CD4-positive, alpha-beta T cell treated with Interleukin-12 subunit alpha and Interleukin-12 subunit beta, for 1 hour (primary cell): ENCODE measurements at places on chromosomes 6 and 20.

DNA sequence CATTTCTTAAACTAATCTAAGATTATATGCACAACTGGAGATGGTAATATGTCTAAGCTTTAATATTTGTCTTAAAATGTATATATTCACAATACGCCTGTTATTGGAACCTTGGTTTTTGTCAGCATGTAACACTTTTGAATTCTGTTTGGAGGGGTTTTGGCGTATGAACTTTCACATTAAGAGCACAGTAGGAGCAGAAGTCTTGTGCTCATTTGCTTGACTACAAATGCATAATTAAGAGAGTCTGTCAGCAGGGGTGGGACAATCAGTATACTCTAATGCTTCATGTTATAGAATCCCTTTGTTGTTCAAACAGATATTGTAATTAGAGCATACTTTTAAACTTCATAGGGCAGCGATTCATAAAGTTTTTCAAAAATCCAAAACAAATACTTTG lies 112.8 kb downstream of the QKI start:
- DNase-seq: no peak

- DNase-seq: no peak
These were observed 919.0 kb downstream of the KIF16B start for GRCh38 chr20:15654208-15654649.

GRCh38 chr20:40191573-40191972 lies 497.5 kb downstream of the MAFB start:
- DNase-seq: no peak

DNA sequence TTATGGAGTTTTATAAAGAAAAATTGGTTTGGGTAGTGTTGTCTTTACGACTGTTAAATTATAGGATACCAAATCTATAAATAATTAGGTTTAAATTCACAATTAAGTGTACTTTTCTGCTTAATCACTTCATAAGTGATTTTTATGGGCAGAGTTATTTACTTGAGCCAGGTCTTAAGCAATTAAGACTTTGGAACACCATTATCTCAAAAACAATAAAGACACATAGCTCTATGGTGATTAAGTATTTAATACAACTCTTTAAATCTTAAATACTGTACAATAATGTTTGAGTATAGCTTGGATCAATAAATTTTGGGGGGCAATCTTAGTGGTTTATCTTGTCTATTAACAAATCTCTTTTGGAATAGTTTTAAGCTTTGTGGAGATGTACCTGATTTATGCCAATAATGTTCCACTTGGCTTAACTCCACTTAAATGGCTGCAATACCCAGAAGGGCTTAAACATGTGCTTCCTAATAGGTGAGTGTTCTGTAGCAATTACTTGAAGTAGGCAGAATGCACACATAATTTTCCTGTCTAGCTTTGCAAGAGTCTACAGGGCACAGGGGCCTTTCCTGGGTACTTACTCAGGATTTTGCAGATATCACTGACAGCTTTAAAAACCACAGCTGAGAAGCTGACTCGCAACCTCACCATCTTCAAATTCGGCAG lies 7.5 kb downstream of the FERMT1 start:
- DNase-seq: no peak

DNA sequence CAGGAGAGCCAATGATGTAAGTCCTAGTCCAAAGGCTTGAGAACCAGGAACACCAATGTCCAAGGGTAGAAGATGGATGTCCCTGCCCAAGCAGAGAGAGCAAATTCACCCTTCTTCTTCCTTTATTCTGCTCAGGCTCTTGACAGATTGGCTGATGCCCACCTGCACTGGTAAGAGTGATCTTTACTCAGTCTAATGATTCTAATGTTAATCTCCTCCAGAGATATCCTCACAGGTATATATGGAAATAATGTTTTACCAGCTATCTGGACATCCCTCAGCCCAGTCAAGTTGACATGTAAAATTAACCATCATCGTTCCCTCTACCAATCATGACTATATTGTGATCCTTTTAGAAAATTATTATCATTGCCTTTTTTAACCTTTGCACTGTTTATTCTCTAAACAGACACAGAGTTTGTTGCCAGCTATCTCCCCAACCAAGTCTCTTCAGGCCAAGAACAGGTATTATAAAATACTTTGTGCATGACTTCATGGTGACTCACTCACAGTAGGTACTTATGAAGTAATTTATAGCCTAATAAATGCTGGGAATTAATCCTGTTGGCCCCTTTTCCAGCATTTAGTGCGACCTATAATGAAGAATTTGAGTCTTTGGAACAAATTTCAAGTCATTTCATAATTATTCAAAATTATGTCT lies 26.2 kb upstream of the TSHZ2 start:
- no peak for DNase-seq

- no peak for DNase-seq
These were observed 95.4 kb upstream of the PDE10A start for GRCh38 chr6:165758441-165758840.

- DNase-seq: peak; percentile 56
These were observed 11.5 kb downstream of the ITPR3 start for GRCh38 chr6:33632558-33633039.

DNA sequence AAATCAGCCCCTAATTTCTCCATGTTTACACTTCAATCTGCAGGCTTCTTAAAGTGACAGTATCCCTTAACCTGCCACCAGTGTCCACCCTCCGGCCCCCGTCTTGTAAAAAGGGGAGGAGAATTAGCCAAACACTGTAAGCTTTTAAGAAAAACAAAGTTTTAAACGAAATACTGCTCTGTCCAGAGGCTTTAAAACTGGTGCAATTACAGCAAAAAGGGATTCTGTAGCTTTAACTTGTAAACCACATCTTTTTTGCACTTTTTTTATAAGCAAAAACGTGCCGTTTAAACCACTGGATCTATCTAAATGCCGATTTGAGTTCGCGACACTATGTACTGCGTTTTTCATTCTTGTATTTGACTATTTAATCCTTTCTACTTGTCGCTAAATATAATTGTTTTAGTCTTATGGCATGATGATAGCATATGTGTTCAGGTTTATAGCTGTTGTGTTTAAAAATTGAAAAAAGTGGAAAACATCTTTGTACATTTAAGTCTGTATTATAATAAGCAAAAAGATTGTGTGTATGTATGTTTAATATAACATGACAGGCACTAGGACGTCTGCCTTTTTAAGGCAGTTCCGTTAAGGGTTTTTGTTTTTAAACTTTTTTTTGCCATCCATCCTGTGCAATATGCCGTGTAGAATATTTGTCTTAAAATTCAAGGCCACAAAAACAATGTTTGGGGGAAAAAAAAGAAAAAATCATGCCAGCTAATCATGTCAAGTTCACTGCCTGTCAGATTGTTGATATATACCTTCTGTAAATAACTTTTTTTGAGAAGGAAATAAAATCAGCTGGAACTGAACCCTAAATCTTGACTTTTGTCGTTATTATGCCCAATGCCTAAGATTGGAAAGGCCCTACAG lies 4.5 kb downstream of the SOX4 start:
- DNase-seq: no peak

- DNase-seq: no peak
These were observed 33.8 kb upstream of the IGF2R start for GRCh38 chr6:159935065-159935464.

- no peak for DNase-seq
These were observed 500.4 kb upstream of the CHD6 start for GRCh38 chr20:42118409-42119125.

GRCh38 chr6:156062091-156062563 lies 606.5 kb upstream of the NOX3 start:
- no peak for DNase-seq

GRCh38 chr20:62735331-62735821 lies 26.7 kb downstream of the NTSR1 start:
- DNase-seq: no peak

GRCh38 chr6:14824484-14825275 lies 421.2 kb upstream of the JARID2 start:
- DNase-seq: no peak

- no peak for DNase-seq
These were observed 23.0 kb upstream of the IGF2R start for GRCh38 chr6:159945801-159946392.

DNA sequence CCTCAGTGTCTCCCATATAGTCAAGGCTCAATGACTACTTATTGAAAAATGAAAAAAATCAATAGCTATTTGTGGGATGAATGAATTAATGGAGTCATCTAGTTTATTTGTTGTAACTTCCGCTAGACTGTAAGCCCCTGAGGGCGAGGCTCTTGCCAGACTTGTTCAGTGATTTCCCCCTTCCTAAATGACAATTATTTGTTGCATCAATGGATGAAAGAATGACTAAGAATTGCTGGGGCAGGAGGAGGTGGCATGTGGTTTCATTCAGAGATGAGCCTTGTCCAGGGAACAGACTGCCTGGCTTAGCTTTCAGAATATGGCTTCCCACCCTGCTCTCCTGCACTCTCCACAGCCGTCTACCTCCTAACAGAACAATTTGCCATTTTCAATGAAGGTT lies 1.1 kb upstream of the PRELID3B start:
- DNase-seq: peak; percentile 39

DNA sequence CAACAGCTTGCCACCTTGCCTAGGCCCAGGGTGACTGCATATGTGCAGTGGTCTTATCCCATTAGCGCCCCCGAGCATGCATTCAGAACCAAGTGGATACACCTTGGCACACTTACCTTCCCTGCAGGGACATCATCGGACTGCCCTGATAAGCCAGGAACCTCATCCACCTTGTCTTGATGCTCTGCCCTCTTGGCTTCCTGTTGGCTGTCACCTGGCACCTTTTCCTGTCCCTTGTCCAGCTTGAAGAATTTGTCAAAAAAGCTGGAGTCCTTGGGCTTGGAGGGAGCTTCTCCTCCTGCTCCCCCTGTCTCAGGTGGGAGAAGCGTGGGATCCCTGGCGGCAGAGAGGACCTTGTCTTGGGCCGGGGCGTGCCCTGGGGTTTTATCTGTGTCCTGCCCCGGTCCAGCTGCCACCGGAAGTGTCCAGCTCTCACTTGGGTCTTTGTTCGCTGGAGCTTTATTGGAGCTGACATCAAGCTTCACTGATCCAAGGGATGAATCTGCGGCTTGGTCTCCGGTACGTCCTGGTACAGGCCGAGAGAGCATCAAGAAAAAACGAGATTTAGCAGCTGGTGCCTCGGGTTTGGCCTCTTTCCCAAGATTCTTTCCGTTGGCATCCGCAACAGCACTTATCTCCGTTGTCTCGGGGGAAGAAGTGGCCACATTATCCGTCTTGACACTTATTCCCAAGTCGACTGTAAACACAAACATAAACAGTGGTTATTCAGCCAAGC lies 42.0 kb downstream of the BCAS1 start:
- no peak for DNase-seq

DNA sequence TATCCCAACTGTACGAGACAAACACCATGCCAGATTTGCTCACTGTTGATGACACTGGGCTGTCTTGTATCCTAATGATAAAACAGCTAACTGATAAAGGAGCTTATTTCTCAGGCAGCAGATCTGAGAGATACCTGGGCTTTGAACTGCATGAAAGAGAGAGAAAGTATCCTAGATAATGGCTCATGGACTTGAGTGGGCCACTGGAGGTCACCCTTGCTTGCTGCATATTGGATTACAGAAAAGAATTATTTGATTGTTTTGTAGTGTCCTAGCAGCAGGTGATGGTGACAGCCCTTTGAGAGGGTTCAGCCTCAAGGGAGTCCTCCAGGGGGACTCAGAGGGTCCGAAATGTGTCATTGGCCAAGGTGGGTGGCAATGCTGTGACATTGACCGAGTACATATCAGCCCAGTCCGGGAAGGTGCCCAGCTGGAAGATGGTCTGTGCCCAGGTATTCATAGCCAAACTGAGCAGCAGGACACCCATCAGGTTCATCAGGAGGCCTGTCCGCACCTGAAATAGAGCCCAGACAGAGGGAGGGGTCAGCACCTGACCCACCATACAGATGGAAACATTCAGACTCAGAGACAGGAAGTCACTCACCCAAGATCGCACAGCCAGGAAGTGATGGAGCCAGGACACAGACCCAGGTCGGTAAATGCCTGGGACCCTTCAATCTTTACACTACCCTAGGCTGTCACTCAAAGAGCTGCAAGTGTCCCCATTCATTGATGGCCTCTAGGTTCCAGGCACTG lies 9.4 kb upstream of the OCSTAMP start:
- DNase-seq: no peak

GRCh38 chr6:111176038-111176759 lies 88.9 kb downstream of the SLC16A10 start:
- no peak for DNase-seq

- no peak for DNase-seq
These were observed 141.3 kb downstream of the PRL start for GRCh38 chr6:22155551-22155950.

- DNase-seq: no peak
These were observed 32.0 kb downstream of the ERMARD start for GRCh38 chr6:169783401-169783800.

- DNase-seq: no peak
These were observed 113.0 kb downstream of the CHD6 start for GRCh38 chr20:41505184-41505583.

- no peak for DNase-seq
These were observed 61.4 kb upstream of the TNFAIP3 start for GRCh38 chr6:137805622-137806021.

DNA sequence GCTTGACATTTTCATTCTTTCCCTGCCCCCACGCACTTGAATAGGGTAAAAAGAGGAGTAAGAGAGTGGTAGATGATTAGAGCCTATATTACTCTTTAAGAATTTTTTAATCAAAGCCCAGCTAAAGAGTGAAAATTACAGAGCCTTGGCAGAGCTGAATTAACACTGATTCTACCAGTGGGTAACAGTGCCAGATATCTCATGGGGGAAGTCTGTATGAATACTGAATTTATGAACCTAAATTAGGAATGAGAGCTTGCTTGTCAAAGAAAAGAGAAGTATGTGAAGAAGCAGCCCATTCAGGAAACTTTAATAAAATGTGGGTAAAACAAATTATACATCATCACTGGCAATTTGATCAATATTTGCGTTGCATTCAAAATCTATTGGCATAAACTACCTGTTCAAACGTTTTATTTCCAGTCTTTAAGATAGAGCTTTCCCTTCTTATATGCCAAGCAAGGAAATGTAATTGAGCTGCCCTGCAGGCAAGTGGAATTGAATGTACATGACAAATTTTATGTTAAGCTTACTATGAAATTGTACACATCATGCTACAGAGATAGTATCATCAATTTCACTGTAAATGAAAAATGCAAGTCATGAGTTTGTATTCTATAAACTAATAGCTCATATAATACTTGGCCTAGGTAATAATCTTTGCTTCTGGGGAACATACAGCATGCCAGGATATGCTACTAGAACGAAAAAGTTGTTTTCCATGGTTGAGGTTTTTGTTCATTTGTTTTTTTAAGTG lies 14.5 kb downstream of the SOBP start:
- DNase-seq: no peak
